ENCODE measurements at places on chromosomes 2 and 18.

DNA sequence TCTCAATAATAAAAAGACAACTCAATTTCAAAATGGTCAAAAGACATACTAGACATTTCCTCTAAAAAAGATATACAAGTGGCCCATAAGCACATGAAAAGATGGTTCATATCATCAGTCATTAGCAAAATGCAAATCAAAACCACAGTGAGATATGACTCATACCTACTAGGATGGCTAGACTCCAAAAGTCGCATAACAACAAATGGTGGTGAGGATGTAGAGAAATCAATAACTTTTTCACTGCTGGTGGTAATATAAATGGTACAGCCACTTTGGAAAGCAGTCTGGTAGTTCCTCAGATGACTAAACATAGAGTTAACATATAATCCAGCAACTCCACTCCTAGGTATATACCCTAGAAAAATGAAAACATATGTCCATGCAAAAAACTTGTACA is 242.3 kb upstream of the NOL4 start:
- DNase-seq: no peak

- no peak for DNase-seq
Observed at GRCh38 chr2:74007711-74008110, 23.0 kb downstream of the TET3 start.

DNA sequence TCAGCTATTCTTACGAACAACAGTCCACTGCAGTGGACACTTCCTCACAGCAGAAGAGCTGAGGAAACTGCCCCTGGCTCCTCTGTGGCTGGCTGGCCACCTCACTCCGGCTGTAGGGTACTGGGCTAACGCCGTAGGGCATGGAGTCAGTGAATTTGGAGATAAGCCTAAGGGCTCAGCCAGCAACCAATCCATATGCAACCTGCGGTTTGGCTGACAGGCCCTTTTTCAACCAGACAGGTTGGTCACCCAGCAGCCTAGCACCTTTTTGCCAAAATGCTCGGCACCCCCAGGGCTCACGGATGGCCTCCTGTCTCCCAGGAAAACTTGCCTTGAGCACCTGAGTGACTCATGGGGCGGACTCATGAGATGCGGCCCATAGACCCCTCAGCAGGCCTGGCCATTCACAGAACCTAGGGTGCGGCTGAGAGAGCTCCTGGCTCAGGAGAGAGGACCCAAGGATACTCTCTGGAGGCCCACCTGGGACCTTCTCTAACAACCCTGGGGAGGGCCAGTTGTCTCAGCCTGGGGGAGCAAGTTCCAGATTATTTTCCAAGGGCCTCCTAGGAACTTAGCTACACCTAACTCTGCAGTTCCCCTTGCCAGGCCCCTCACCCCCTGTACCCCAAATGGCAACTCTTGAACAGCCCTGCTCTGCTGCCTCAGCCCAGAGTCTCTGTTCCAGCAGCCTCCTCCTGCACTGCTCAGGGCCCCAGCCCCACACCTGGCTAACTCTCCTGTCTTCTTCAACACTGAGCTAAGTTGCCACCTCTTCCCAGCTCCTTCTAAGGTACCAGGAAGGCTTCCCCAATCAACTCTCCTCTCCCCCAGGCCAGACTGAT is 252.1 kb downstream of the CYP26B1 start:
- no peak for DNase-seq

DNA sequence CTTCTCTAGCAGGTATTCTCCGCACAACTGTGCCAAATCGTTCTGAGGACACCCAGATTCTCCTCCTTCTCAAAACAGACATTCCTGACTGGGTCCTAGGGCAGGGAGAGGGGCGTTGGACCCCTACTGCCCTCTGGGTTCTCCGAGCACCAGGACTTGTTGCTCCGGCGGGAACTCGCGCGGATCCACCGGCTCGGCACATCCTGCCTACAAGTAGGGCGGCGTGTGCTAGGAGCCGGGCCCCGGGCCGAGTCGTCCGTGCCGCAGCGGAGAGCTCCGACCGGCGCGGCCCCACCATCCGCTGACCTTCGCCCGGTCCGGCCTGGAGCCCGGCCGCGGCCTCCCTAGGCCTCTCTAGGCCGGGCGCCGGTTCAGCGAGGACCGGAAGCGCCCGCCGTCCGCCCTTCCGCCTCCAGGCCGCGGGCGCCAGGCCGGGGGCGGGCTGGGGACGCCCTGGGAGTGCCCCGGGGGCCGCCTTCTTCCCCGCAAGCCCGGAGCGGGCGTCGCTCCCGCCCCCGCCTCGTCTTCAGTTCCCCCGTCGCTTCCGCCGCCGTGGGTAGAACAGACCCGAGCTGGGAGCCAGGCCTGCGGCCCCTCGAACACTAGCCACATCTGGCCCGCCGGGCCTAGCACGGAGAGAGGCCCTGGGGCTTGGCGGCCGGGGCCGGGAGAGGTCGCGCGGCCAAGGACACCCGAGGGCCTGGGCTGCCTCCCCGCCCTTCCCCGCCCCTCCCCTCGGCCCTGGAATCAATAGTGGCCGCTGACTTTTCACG is 7.6 kb upstream of the ONECUT2 start:
- DNase-seq: no peak

DNA sequence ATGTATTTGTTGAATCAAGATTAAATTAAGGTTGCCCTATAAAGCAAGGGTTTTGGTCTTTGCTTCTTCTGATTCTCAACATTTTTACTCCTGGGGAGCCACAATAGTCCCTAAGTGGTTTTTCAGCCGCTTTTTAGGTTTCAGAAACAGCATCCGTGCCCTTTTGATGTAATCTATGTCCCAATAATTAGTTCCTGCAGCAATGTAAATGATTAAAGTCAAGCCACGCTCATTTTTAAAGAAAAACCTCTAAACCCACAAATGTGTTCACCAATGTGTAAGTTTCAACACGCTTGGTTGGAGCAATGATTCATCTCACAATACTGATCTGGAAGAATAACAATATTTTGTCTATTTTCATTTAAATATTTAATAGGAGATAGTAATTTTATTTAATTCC is 5.6 kb downstream of the ARL4C start:
- no peak for DNase-seq

DNA sequence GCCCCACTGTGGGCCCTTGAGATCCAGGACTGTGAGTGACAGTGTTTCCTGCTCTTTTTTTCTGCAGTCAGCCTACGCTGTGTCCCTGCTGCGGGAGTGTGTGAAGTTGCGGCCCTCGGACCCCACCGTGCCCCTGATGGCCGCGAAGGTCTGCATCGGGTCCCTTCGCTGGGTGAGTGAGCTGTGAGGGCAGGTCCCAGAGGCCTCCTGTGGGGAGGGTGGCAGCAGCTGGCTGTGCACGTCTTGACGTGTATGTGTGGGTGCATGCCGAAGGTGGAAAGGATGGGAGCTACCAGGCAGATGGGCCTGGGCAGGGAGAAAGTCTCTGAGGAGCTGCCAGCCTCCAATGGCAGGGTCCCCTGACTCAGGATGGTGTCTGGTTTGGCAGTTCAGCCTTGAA is 95.7 kb upstream of the MCFD2 start:
- DNase-seq: no peak

- no peak for DNase-seq
Observed at GRCh38 chr18:37222354-37222998, 343.1 kb downstream of the CELF4 start.

DNA sequence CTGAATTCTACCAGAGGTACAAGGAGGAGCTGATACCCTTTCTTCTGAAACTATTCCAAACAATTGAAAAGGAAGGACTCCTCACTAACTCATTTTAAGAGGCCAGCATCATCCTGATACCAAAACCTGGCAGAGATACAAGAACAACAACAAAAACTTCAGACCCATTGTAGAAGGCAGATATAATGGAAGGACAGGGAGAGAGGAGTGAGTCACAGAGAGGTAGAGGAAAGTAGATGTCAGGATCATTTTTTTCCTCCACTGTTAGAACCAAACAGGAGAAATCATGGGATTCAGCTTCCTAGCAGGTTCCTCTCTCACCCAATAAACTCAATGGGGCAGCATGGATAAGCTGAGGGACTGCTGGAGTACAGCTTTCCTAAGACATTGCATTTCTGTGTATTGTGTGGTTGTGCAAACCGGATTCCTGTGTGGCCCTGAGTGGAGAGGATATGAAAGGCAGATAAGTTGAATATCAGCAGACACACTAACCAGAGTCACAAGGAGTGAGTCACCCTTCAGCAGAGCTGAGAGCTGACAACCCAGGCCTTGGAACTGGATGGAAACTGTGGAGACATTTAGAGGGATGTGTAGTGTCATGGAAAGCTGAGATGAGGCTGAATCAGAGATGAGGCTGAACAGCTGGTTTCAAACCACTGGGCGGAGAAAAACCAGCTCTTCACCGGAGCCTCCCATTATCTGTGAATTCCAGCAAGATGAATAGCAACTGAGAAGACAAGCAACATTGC is 60.9 kb upstream of the MMADHC start:
- DNase-seq: no peak

GRCh38 chr2:76197842-76198448 is 487.2 kb upstream of the GCFC2 start:
- no peak for DNase-seq

DNA sequence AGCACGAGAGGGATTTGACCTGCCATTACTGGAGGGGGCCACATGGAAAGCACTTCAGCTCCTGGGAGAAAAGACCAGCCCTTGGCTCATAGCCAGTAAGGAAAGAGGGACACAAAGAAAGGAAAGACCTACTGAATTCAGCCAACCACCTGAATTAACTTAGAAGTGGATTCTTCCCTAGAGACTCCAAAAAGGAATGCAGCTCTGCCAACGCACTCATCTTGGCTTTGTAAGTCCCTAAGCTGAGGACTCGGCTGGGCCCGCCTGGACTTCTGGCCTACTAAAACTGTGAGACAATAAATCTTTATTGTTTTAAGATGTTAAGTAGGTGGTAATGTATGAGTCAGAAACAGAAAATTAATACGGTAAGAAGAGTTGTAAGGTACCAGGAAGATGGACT is 11.5 kb downstream of the ATF2 start:
- no peak for DNase-seq

- no peak for DNase-seq
Observed at GRCh38 chr2:65357959-65358294, 74.5 kb downstream of the SPRED2 start.

GRCh38 chr18:66324616-66325015 is 279.3 kb downstream of the CDH19 start:
- no peak for DNase-seq

DNA sequence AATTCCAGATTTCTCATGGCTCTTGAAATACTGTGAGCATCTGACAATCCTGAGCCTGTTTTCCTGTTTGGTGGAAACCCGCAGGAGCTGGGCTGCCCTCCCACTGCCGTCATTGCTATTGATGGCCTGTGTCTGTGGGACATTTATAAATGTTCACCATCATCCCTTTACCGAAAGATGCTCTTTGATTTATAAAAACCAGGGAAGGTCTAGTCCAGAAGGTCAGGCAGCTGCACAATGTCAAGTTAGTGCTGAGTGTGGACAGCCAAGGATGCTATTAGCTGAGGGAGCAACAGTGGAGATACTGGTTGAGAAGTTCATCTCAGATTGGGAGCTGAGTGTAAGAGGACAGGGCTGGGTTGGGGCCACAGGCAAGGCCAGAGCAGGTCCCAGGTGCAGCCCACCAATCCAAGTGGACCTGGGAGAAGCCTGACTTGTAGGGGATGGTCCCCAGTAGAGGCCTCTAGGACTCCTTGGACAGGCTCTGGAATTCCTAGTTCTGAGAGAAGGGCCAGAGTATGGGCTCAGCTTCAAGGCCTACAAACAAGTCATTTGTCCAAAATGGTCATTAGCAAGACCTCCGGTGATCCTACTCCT is 55.1 kb downstream of the COPS8 start:
- no peak for DNase-seq

DNA sequence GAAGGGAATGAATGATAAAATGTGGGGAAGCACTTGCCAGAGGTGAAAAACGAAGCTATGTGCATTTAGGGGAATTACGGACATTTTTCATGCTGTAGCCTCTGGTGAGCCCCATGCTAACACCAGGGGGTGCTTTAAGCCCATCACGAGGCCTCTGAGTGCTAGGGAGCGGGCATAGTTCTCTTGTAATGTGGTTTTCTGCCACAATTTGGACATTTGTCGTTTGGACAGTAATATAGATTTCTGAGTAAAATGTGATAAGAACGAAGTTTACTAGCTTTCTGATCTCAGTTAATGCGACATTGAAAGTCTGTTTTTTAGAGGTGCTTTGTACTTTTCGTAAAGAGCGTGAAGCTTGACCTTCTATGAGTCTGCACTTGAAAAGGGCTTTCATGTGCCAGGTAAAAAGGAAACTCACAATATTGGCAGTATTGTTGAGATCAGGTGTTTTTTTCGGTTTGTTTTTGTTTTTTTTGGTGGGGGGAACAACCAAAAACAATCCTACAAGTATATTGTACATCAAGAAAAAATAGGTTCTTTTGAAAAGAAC is 50.6 kb downstream of the TRAF3IP1 start:
- no peak for DNase-seq

GRCh38 chr2:46847185-46847710 is 68.4 kb downstream of the MCFD2 start:
- no peak for DNase-seq

DNA sequence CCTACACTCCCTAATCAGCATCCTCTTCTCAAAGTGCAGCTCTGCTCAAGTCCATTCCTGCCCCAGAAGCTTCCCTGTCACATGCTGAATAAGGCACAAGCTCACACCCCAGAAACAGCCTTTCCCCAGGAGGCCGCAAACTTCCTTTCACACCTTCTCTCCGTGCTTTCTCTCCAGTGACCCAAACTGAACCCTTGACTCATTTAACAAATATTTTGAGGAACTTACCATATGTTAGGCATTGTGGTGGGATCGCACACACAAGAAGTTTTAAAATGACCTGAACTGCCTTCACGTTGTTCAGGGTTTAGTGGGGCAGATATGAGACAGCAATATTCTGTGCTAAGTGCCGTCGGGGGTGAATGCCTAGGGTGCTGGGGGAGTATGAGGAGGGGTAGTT is 161.3 kb downstream of the INSIG2 start:
- no peak for DNase-seq

GRCh38 chr2:164510895-164511294 is 110.4 kb downstream of the GRB14 start:
- no peak for DNase-seq

- DNase-seq: no peak
Observed at GRCh38 chr2:165328272-165328671, 89.1 kb downstream of the SCN2A start.

GRCh38 chr2:44663471-44664073 is 277.9 kb upstream of the SIX3 start:
- no peak for DNase-seq

GRCh38 chr2:6654279-6654678 is 211.4 kb downstream of the CMPK2 start:
- DNase-seq: no peak

- no peak for DNase-seq
Observed at GRCh38 chr2:168976034-168976654, 55.0 kb downstream of the ABCB11 start.

DNA sequence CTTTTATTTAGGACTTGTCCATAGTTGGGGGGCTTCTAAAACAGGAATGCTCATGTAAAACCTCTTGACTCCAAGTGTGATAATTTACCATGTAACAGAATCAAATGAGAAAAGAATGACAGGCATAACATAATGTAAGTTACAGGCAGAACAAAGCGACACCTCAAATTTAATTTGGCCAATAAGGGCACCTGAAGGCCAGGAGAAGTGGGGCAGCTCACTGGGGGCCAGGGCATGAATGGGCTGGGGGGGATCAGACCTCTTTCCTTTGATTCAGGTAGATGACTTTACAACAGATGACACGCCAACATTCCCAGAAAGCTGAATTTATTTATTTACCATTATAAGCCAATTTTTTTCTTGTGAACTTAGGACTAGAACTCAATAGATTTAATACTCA is 14.5 kb downstream of the MOCOS start:
- no peak for DNase-seq

- no peak for DNase-seq
Observed at GRCh38 chr2:172230889-172231401, 128.2 kb upstream of the DLX2 start.

GRCh38 chr2:109304242-109304641 is 175.2 kb downstream of the SH3RF3 start:
- DNase-seq: no peak

- DNase-seq: no peak
Observed at GRCh38 chr2:25201265-25201664, 32.9 kb upstream of the POMC start.
